ENCODE measurements at places on chromosomes 7 and 10.

DNA sequence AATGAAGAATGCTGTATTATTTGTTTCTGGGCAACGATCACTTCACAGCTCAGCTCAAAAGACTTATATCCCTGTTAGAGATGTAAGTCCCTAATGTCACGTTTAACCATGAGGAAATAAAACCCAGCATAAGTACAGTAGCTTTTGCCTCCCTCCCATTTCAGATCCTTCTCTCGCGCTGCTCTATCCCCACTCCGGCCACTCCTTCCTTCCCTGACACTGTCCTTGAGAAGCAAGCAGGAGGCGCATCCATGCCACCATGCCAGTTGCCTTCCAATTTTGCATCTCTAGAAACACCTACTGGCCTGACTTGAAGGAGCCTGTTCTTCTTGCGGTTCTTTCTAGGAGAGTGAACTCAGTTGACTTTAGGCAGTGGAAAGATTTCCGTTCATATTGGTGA is 1.2 kb downstream of the FAM180A start:
- DNase-seq: no peak

DNA sequence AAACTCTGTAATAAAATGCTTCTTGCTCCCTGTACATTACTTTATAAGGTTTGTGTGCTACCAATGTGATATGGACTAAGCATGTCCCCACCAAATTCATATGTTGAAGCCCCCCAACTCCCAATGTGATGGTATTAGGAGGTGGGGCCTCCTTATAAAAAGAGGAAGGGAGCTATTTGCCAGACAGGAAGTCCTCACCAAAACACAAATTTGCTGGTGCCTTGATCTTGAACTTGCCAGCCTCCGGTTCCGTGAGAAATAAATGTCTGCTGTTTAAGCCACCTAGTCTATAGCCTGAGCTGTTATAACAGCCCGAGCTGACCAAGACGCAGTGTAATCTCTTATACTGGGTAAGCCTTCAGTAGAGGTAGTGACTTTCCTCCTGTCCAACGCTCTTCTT is 114.5 kb downstream of the INHBA start:
- DNase-seq: no peak

DNA sequence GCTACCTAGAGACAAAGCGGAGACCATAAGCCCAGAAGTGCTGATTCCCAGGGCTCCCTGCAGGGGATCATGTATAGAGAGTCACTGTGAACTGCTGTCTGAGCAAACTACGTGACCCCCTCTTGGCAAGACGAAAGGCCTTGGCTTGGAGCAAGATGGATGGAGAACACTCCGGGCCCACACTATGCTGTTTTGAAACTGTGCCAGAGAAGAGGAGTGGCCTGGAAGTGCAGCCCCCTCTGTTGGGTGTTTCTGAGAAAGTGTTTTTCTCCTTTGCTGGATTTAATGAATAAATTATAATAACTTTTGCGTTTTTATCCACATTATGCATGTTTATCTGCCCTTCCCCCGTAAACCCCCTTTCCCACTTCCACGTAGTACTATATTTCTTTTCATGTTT is 639.3 kb upstream of the GALNT17 start:
- DNase-seq: no peak

- DNase-seq: no peak
Observed at GRCh38 chr7:132053871-132054270, 497.4 kb upstream of the PODXL start.

DNA sequence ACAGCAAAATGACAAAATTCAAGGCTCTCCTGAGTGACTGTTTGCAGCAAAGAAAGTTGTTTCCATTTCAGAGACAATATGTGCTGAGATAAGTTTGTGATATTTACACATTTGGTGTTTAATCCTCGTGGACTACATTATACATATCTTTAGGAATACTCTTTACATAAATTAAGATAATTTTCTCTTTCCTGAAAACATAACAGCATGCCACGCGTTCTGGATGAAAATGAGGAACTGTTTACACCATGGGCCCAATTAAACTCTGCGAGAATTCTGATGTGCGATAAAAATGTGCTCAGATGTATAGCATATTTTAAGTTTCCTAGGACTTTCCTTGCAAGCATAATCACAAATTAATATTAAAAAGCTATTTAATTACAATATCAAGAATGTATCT is 26.4 kb downstream of the PTPRE start:
- no peak for DNase-seq

GRCh38 chr7:132901241-132901640 is 180.6 kb downstream of the CHCHD3 start:
- DNase-seq: no peak

GRCh38 chr10:3564346-3565002 is 220.5 kb downstream of the KLF6 start:
- DNase-seq: no peak

GRCh38 chr7:110454713-110455112 is 636.2 kb upstream of the LRRN3 start:
- no peak for DNase-seq
